ENCODE measurements at places on chromosomes 2 and 18.

DNA sequence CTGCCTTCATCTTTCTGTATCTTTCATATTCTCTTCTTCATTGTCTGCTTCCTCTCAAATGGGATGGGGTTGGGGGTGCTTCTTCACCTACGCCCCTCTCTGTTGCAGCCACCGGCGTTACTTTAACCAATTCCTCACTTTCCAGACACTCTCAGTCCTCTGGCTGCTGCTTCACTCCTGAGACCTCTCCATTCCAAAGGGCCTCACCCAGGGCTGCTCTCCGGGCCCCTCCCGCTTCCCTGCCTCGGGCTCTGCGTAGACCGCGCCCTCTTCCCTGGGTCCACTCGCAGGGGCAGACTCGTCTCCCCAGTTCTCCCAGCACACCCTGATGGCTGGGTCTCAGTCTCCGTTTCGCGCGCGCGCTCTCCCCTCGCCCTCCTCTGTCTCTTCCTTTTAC is 926 bp downstream of the SERPINB8 start:
- DNase-seq, result peak; percentile 81

GRCh38 chr2:224930990-224931389 is 111.3 kb downstream of the DOCK10 start:
- DNase-seq, result no peak

GRCh38 chr18:40179729-40180461 is 1775.1 kb upstream of the PIK3C3 start:
- DNase-seq, result peak; percentile 10

- DNase-seq, result no peak
These were observed 211.8 kb downstream of the SLC8A1 start for GRCh38 chr2:40240070-40240469.

- DNase-seq, result no peak
These were observed 279.6 kb downstream of the SLC4A3 start for GRCh38 chr2:219907011-219907365.

Measured in DMS53 (cell line).